ENCODE measurements at places on chromosomes 6 and 20.
A peak's percentile ranks its signal among the peaks of the same experiment; 100 is the strongest.

GRCh38 chr6:167762259-167762962, 64.3 kb upstream of the AFDN start:
- DNase-seq: no peak

DNA sequence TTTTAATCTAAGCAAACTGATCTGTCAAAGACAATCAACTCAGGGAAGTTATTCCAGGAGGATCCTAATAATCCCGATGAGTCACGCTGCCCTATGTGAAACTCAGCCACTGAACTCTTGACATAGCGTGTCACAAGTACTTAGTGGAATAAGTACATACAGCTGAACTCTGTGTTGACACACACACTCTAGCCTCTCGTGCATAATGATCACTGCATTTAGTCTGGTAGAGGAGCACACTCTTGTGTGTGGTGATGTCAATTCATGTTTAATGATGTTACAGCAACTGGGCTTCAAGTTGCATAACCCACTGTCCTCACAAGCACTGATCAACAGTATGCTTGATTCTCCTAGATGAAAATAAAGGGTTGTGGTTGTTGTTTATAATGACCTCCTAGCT, 148.3 kb downstream of the HACE1 start:
- DNase-seq: peak; percentile 76

DNA sequence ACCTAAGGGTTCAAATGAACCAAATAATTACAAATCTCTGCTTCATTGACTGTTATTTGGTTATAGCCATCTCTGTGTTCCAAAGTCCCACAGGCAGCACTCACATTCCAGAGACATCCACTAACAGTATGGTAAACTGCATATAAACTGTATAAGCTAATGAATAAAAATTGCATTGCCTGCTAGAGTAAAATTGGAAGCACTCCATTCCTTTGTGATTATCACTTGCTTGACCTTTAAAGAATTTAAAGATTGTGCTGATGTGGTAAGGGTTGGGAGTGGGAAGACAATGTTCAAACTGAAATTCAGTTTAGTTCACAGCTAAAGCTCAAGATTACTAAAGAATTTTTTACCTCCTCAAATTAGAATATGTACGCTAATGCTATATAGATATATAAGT, 31.0 kb upstream of the OSTM1 start:
- DNase-seq: no peak

DNA sequence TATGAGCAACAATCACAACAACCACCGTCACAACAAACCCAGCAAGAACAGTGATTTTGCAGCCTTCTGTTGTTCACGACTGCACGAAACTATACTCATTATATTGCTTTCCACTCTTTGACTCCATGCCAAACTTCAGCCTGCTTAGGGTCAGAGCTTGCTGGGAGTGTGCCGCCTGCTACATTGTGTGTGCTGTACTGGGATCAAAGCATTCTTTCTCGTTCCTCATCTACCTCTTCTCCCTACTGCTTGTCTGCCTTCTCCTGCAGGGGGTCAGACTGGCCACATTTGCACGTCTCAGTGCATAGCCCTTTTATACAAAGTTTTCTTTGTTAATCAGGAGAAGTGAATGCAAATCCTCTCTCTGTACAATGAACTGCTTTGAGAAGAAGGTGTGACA, 401.6 kb upstream of the CITED2 start:
- DNase-seq: no peak

DNA sequence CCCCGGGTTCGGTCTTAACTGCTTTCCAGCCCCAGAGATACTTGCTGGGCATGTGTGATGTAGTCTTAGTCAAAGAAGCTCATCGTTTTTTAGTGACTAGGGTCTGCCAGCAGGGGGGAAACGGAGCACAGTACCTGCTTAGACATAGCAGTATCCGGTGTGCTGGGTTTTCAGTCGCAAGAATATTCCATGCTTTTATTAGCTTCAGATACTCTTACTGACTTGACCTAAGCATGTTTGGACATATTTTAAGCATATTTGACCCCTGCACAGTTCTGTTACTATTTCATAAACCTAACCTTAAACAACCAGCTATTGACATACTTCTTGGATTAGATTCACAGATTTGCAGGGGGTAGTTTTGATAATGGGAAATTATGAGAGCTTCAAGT, 3.0 kb downstream of the E2F3 start:
- peak; percentile 77 for DNase-seq

GRCh38 chr20:51084593-51085377, 61.9 kb upstream of the KCNG1 start:
- DNase-seq: no peak

DNA sequence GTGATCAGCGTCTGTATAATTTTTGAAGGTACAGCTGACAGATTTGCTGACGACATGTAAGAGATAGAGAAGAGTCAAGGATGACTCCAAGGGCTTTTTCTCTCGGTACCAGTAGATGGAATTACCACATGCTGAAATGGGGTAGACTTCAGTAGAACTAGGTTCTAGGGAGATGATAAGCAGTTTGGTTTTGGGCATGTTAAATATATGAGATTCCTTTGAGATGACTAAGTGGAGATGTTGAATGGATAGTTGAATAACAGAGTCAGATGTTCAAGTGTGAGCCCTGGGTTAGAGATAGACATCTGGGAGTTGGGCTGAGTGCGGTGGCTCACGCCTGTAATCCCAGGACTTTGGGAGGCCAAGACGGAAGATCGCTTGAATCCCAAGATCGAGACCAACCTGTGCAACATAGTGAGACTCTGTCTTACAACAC, 50.0 kb downstream of the PHF20 start:
- DNase-seq: peak; percentile 95

- no peak for DNase-seq
Measured at GRCh38 chr20:3873507-3873906, 15.7 kb upstream of the PANK2 start.

DNA sequence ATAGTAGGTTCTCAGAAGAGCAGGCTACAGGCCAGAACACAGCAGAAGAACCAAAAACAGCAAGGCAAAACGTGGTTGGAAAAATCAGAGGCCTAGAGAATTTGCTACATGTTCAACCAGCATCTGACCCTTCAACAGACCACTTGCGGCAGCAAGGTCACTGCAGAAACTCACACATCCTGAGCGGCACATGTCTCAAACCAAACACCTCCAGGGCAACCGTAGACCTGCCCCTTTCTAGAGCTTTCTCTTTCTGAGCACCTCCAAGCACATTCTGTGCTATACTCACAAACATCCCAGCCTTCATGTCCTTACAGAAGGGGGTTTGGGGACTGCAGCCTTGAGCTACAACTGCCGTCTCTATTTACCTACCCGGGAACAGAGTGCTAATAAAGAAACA, 52.6 kb downstream of the GFOD1 start:
- DNase-seq: no peak

- no peak for DNase-seq
Measured at GRCh38 chr6:149065658-149066556, 251.6 kb upstream of the TAB2 start.
